ENCODE measurements at places on chromosomes 2 and 18.

DNA sequence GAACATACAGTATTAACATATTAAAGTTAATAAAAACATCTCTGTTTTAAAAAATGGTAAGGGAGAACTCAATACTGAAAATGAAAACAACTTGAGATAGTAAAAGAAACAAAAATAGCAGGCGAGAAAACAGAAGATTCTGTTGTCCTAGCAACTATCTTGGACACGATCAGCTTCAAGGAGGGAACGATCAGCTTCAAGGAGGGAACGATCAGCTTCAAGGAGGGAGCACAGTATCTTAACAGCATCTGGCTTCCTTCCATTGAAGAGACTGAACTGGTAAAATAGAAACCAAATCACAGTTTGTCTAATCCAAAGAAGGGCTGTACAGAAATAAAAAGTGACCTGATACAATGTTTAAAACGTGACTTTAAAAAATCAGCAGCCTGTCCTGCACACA, 51.8 kb downstream of the NDUFA10 start:
- no peak for DNase-seq
- peaks cover 58% of the 10 kb centered on the region for H3K36me3 ChIP-seq
- peaks cover 6% of the 10 kb centered on the region for H3K4me1 ChIP-seq
- H3K27ac ChIP-seq: no peak overlapping the region
- H3K27me3 ChIP-seq: no peaks in the 10 kb centered on the region
- no peak overlapping the region for H3K4me3 ChIP-seq

- no peaks in the 10 kb centered on the region for H3K27me3 ChIP-seq
- peaks cover 40% of the 10 kb centered on the region for H3K36me3 ChIP-seq
- peak; percentile 32 for DNase-seq
- peak overlapping the region; percentile 97 for H3K27ac ChIP-seq
These were observed 753 bp downstream of the ITPRIPL1 start for GRCh38 chr2:96325884-96326255.

DNA sequence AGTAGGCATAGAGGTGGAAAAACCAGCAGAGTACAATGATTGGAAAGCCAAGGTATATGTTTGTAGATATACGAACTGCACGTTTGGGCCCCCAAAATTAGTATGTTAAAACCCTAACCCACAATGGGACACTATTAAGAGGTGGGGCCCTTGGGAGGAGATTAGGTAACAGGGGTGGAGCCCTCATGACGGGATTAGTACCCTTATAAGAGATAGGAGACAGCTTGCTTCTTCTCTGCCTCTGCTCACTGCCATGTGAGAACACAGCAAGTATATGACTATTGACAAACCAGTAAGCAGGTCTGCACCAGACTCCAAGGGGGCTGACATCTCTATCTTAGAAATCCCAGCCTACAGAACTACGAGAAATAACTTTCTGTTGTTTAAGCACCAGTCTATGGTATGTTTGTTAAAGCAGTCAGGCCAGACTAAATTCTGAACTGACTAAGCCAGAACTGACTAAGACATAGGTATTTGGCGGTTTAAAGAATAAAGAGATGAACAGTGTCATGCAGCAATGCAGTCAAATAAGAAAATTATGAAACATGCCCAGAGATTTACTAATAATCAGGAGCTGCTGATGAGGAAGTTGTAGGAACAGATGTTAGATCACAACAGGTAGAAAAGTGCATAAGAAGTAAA, 182.9 kb downstream of the DYM start:
- DNase-seq: no peak
- no peaks in the 10 kb centered on the region for H3K27me3 ChIP-seq
- no peak overlapping the region for H3K4me3 ChIP-seq
- no peak overlapping the region for H3K27ac ChIP-seq

DNA sequence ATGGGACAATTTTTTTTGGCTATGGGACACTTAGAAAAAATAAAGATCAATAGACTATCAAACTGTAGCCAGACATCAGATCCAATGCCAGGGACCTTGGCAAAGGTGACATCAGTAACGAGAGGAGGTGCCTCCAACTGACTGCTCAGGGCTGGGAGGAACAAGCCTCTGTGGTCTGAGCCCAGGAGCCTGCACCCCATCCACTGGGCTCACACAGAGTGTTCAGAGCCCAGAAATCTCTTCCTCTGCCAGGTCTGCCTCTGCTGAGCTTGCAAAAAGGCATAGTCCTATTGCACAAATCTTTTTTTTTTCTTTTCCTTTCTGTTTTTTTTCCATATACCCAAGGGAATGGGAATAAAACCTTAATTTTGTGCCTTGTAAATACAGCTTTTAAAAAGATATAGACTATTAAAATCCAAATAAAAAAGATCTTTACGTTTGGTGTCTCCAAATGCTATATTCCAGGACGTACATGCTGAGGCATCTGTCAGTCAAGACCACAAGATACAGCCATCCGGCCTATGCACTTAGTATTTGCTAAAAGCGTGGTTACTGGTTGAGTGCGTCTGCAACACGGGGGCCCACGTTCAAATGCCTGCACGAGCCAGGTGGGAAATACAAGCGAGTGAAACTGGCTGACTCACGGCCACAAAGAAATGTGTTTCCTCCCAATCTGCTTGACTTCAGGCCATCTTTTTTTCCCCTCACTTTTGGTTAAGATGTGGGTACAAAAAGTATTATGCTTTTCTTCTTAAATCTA, 7.8 kb upstream of the ARHGAP25 start:
- peak overlapping the region; percentile 85 for H3K27ac ChIP-seq
- DNase-seq: peak; percentile 83
- H3K4me3 ChIP-seq: peak overlapping the region; percentile 61
- no peaks in the 10 kb centered on the region for H3K36me3 ChIP-seq
- H3K4me1 ChIP-seq: peaks cover 76% of the 10 kb centered on the region

DNA sequence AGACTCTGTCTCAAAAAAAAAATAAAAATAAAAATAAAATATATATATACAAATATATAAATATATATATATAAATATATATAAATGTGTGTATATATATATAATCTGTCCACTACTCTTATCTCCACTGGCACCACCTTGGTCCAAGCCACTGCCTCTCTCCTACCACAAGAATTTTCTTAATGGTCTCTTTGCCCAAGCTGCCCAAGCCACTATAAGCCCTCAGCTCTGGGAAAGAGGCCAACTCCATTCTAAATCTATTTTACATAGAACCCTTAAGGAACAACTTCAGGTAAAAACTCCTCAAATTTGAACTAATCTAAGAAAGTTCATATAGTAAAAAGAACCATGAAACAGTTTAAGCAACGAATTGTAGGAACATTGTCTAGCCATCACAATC, 45.6 kb upstream of the GREB1L start:
- H3K27me3 ChIP-seq: peaks cover 4% of the 10 kb centered on the region
- no peak for DNase-seq
- H3K27ac ChIP-seq: no peak overlapping the region

- H3K4me3 ChIP-seq: no peak overlapping the region
- H3K36me3 ChIP-seq: no peaks in the 10 kb centered on the region
- no peaks in the 10 kb centered on the region for H3K4me1 ChIP-seq
- no peaks in the 10 kb centered on the region for H3K27me3 ChIP-seq
These were observed 465.2 kb upstream of the HS6ST1 start for GRCh38 chr2:128783896-128784295.
